ENCODE measurements at places on chromosomes 1 and 21.

- DNase-seq = no peak
Observed at GRCh38 chr1:230807561-230808280, 60.5 kb downstream of the CAPN9 start.

DNA sequence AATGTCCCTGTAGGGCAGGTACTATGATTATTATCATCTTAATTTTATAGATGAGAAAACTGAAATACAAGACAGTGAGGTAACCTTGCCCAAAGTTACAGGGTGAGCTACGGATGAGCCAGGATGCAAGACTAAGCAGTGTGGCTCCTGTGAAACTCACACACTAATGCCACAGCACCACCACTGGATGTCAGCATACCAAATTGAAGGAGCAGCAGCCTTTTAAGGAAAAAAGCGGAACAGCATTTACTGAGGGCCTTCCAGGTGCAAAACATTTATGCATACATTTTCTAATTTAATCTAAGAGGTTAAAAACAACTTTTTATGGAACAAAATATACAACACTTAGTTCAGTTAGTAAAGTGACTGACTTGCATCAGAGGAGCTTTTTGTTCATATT is 41.7 kb downstream of the SEC16B start:
- DNase-seq = no peak

DNA sequence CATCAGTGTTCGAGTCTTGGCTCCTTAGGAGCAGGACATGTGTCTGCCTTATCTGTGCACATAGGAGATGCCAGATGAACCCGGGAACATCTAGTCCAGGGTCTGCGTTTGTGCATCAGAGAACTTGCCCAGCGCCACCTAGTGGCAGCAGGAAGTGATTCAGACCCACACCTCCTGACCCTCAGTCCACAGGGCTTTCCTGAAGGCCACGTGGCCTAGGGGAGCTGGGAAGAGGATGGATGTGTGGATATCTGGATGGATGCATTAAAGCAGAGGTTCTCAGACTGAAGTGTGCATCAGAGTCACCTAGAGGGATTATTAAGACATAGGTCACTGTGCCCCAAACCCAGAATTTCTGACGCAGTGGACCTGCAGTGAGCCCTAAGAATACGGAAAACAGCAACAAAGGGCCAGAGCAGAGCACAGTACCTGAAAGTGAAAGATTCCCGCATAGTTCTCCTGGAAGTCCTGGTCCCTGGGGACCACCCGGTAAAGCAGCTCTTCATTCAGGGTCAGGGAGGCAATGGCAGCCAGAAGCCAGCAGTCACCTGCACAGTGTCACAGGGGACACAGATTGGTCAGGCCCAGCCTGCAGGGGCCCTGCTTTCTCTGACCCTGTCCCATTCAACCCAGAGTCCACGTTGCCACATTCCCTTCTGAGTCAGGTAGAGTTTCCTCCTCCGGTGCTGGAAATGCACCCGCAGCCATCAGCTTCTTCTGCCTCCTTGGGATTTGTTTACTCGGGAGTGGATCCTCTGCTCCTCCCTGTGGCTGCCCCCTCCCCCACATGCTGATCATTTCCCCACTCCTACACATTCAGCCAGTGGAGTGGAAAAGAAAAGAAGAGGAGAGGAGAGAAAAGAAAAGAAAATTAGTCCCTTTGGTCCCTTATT is 37.0 kb downstream of the CAPN8 start:
- peak; percentile 10 for DNase-seq

DNA sequence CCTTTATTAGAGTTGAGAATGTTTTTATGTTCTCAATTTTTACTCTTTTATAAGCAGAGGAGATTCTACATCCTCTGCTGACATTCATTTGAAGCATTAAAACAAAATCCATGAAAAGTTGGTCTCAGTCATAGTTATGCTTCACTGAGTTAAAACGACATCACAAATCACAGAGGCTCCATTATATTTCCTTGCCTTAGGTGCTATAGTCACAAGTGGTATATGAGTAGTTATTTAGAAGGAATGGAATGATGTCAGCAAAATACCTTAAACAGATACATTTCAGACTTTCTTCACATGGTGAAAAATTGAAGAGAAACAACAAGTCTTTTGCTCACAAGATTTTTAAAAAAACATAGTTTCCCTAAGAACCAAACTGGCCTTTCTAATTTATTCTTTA is 11.7 kb upstream of the METTL13 start:
- DNase-seq = no peak

GRCh38 chr1:15540186-15540585 is 13.5 kb downstream of the DNAJC16 start:
- no peak for DNase-seq

DNA sequence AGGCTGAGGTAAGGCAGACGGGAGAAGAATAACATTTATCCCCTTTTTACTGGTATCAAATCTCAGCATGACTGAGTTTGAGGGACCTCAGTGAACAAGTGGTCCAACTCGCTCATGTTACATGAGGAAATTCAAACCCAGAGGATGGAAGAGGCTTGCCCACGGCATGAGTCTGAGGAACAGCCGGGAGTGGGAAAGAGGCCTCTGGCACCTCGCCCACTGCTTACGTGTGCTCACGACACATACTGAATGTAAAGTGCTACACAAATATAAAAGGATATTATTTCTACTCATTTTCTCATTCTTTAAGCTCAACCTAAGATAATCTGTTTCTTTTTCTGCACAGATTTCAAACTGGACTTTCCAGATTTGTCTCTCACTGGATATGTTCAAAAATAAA is 14.7 kb downstream of the BEND5 start:
- no peak for DNase-seq

DNA sequence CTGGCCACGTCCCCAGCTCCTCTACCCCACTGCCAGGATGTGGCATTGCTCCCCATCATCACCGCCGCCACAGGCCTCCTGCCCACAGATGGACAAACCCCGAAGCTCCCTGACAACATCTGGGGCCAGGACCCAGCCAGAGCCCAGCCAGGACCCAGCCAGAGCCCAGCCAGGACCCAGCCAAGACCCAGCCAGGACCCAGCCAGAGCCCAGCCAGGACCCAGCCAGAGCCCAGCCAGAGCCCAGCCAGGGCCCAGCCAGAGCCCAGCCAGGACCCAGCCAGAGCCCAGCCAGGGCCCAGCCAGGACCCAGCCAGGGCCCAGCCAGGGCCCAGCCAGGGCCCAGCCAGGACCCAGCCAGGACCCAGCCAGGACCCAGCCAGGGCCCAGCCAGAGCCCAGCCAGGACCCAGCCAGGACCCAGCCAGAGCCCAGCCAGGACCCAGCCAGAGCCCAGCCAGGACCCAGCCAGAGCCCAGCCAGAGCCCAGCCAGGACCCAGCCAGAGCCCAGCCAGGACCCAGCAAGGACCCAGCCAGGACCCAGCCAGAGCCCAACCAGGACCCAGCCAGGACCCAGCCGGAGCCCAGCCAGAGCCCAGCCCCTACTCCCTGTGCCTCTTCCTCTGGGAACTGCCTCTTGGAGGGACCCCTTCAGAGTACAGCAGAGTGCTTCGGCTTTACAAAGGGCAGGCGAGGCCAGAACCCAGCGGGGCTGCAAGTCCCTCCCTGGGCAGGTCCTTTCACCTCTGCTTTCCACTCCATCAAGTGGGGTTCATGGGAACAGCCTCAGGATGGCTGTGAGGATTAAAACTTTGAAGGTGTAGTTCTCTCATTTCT is 43.7 kb downstream of the DISP3 start:
- no peak for DNase-seq

- DNase-seq = no peak
Observed at GRCh38 chr1:228445843-228446650, 29.4 kb upstream of the TRIM17 start.

GRCh38 chr1:233140499-233140898 is 155.0 kb downstream of the PCNX2 start:
- no peak for DNase-seq

DNA sequence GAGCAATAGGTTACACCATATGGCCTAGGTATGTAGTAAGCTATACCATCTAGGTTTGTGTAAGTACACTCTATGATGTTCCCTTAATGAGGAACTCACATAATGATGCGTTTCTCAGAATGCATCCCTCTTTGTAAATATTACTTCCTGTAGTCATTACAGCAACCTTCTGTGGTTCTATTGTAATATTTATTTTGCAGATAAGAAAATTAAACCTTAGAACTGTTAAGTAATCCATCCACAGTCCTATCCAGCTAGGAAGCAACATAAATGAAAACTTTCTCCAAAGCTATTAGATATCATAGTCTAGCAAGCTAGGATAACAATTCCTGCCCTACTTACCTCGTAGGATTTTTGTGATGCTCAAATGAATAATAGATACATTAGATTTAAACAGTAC is 88.7 kb downstream of the WLS start:
- DNase-seq = no peak

DNA sequence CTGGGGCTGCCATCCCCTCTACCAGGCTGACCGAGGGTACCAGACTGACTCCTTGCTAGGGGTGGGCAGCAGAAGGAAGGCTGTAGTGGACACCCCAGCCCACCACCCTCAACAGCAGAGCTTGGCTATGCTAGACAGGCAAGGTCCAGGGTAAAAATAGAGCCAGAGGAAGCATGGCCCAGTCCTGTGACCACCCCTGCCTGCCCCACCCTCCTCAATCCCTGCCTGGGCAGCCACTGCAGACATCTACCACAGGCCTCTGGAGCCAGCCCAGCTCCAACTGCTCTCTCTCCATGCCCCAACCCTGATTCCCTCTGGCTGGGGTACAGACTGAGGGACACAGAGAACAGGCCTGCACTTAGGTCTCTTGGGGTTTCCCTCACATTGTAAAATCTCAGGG is 1.7 kb downstream of the S100A1 start:
- no peak for DNase-seq

GRCh38 chr1:83849191-83850061 is 149.5 kb downstream of the TTLL7 start:
- no peak for DNase-seq

DNA sequence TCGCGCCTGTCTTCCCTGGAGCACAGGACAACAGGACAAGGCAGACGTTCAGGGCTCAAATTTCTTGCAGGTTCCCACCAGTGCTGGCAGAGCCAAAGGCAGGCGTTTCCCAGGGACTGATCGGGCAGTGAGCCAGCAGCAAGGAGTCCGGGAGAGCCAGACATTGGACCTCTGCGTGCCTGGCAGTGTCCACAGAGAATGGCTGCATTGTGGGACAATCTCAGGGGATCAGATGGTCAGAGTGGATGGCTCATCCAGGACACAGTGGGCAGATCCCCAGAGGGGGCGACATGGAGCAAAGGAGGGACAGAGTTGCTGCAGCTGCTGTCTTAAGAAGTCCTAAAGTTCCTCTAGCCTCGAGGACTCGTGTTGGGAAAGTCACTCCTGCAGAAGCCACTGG is 4.6 kb downstream of the TMEM63A start:
- DNase-seq = no peak

DNA sequence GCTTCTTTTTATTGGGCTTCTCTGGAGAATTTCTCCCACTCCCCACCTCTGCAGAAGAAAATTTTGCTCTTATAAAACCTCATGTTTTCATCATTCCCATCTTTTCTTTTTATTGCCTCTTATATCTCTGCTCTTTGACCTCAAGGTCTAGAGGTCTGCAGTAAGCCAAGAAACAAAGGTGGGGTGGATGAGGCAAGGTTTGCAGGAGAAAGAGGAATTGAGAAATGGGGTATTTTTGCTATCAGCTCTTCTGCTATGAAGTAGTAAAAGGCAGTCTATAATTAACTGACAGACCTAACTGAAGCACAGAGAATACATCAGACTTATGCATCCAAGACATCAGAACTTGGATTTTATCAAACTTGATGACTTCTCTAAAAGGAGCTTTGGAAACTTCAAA is 22.9 kb downstream of the SYT11 start:
- no peak for DNase-seq

DNA sequence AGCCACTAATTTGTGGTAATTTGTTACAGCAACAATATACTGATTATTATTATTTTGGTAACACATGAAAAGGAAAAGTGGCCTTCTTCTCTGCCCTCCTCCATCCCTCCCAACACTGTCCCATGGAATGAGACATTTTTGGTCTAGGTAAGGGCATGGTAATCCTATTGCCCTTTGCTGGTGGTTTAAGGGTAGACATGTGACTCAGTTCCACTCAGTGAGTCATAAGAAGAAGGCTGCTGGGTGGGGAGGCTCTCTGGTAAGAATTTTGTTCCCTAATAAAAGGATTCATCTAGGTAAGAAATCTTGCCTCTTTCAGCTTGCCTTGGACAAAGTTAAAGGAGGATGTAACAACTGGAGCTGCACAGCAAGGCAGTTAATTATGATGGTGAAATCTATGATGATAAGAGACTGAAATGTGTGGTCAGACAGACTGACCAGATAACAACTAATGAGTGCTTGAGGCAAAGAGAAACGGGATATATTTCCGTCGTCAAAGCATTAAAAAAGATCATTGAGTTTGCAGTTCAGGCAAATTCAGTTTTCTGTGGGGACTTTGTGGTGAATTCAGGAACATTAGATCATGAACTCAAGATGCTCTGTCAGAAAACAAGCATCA is 232.0 kb upstream of the KCNK2 start:
- DNase-seq = no peak

- no peak for DNase-seq
Observed at GRCh38 chr1:202349206-202349928, 868 bp downstream of the PPP1R12B start.

DNA sequence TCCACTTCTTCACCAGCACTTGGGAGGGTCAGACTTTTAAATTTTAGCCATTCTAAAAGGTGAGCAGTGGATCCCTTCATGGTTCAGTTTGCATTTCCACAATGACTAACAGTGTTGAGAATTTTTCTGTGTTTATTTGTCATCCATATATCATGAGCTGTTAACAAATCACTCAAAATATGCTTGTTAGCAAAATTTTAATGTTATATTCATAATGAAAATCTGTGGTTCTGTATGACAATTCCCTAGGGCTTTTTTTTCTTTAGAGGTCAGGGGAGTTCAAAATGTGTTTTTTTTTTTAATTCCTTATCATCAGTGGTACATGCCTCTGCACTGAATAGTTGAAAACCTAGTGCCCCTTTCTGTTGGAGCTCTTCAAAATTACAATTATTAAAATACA is 682.2 kb upstream of the ADGRL2 start:
- DNase-seq = no peak

DNA sequence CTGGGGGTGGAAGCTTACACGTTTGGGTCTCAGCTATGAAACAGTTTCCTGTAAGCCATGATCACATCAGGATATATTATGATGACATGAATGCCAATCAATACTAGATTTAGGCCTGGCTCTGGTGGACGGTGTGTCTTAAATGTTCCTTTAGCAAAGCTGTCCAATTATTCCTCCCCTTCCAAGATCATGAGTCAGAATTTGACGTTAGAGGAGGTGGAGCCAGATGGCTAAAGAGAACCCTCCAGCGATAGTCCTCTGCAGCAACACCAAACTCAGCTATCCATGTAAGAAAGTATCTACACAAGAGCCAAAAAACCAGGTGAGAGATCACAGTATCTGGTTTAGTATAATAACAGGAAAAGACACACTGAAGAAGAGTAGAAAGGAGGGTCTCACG is 47.8 kb downstream of the PACC1 start:
- no peak for DNase-seq
